ENCODE measurements at places on chromosomes 16 and 17.

DNA sequence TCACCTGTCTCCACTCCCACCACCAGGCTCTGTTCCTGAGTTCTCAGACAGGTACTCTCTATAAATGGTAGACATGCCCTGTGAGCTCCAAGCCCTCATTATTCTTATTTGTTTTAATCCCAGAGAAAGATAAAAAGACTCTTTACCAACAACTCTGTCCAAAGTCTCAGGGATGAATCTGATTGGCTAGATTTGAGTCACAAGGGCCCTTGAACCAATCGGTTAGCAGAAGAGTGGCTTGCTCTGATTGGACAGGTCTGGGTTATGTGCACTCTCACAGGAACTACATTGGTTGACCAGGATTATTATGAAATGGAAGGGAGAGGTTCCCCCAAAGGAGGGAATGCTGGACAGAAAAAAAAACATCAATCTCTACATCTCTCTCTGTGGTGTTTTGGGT lies 7.5 kb downstream of the COTL1 start:
- DNase-seq = no peak

DNA sequence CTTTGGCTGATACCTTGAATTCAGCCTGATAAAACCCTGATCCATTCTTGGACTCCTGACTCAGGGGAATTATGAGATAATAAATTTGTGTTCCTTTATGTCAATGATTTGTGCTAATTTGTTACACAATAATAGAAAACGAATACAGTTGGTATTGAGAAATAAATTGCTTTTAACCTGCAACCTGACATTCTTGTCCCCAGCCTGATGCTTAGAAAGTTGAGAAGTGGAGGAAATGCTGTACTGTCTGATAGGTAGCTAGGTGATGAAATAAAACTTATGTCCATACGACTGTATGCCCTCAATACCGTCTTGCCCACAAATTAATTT lies 10.5 kb downstream of the IQCK start:
- no peak for DNase-seq

DNA sequence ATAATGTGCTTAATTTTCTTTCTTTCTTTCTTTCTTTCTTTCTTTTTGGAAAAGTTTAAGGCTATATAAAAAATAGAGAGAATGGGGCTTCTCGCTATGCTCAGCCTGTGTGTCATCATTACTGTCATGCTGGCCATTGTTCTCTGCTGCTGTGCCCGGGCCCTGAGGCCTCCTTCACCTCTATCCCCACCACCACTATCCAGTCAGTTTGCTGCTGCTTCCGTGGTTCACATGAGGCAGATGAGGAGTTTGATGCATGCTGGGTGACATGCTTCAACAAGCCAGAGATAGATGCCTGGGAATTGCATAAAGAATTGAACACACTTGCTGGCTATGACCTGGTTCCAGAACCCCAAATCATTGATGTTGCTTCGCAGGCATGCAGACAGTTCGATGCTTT lies 36.3 kb downstream of the PITPNC1 start:
- no peak for DNase-seq

GRCh38 chr16:2213817-2214718 lies 572 bp downstream of the PGP start:
- DNase-seq = no peak

DNA sequence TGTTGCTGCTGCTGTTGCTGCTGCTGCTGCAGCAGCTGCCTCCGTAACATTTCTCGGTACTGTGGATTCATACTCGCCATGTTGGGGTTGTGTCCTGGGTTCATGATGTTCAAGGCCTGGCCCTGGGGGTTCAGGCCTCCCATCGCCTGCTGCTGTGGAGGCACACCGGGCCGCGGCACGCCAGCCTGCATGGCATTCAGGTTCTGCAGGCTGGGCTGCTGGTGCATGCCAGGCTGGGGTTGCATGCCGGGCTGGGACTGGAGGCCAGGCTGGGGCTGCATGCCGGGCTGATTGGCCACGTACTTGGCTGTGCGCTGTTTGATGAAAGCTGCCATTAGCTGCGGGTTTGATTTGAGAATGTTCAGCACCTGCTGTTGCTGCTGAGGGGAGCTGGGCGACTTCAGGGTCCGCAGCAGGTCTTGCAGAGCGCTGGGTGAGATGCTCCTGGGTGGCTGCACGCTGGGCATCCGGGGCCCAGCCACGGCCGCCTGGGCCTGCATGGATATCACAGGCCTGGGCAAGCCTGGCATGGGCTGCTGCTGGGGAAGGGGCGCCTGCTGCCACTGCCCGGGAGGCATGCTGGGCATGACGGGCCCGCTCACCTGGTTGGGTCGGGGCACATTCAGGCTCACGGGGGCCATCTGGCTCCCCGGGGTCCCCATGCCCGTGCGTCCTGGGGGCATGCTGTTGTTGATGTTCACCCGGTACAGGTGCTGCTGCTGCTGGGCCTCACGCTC lies 11.3 kb upstream of the TRAP1 start:
- no peak for DNase-seq

DNA sequence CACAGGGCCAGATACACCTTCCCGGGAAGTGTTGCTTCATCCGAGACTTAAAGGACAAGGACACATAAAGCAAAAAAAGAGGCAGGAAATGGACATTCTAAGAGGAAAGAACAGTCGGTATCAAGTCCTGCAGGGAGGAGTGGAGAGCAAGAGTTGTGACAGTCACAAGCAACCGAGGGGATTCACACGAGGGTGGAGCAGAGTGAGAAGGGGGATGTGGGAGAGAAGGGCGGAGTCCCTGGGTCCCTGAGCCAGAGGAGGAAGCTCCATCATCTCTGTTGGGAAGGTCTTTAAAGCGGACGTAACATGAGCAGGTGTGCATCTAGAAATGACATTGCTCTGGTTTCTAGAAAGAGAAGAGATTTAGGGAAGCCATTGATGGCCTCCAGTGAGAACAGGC lies 47.1 kb downstream of the AIPL1 start:
- DNase-seq = no peak

DNA sequence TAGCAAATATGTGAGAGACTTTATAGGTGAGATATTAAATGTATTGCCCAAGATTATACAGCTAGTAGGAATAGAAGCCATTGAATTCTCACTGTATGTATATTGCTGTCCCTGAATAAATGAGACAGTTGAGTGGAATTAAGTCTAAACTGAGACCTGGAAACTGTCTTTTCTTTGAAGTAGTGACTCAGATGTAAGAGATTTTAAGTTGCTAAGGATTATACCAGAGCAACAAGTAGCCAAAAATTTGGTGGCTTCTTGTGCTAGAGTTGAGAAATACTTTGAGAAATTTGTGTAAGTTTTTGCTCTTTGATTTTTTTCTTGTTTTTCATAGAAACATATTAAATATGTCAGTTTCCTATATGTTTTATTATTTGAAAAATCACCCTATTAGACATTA lies 58.7 kb downstream of the TANC2 start:
- no peak for DNase-seq

GRCh38 chr16:11805556-11805955 lies 8.5 kb upstream of the ZC3H7A start:
- DNase-seq = no peak

- no peak for DNase-seq
Measured at GRCh38 chr16:68713361-68713760, 23.7 kb upstream of the CDH1 start.

GRCh38 chr17:67090341-67090740 lies 46.0 kb downstream of the CACNG1 start:
- DNase-seq = no peak

DNA sequence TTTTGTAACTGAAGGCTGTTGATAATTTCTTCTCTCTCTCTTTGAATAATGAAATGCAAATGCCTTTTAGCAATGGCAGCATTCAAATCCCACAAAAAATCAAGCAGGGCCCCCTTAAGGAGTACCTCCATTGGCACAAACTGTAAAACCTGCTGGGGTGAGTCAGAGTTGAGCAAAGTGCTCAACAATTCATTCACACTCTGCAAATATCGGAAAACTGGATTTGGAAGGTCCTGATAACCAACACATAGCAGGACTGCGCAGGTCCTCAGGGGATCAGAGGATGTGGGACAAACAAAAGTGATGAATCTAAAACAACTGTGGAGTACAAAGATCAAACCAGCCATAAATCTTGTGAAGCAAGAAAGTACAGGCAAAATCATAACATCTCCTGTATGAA lies 5.6 kb downstream of the CMTR2 start:
- DNase-seq = no peak

DNA sequence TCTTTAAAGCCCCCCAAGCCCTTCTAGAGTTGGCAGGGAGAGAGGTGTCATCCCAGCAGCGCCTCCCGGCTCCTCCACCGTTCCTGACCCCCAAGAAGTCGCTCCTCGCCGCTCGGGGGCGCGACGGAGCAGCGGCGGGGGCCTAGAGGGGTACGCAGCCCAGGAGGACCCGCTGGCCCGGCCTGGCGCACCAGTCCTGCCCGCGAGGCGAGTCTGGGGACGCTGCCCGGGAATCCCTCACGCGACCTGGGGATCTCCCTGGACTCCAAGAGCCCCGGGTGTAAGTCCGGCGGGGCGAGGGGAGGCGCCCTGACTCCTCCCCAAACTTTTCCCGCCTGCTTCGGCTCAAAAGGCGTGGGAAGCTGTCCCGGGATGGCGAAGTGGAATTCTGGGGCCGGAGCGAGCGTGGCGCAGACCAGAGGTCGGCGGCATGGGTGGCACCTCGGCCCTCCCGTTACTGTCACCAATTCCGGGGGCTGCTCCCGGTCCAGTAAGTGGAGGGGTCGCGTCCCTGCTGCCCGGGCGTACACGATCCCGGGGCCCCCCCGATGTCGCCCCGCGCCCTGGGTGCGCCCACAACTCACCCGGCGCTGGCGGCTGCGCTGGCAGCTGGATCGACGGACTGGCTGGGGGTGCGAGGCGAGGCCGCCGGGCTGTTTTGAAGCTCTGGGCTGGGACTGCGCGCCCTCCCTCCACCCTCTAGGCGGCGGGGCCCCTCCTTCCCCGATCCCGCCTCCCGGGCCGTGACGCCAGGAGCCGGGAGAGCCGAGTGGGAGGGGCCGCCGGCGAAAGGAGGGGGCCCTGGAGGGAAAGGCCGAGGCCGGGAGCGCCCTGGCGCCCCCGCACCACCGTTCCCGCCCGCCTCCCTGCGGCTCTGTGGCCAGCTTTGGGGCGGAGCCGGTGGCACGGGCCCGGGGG lies at the start of gene EMP2:
TSS of gene EMP2 (minus strand) at position 634 of the 918 bp plus-strand sequence. CDS start 32,981 bp downstream, outside the sequence.
- DNase-seq = no peak

DNA sequence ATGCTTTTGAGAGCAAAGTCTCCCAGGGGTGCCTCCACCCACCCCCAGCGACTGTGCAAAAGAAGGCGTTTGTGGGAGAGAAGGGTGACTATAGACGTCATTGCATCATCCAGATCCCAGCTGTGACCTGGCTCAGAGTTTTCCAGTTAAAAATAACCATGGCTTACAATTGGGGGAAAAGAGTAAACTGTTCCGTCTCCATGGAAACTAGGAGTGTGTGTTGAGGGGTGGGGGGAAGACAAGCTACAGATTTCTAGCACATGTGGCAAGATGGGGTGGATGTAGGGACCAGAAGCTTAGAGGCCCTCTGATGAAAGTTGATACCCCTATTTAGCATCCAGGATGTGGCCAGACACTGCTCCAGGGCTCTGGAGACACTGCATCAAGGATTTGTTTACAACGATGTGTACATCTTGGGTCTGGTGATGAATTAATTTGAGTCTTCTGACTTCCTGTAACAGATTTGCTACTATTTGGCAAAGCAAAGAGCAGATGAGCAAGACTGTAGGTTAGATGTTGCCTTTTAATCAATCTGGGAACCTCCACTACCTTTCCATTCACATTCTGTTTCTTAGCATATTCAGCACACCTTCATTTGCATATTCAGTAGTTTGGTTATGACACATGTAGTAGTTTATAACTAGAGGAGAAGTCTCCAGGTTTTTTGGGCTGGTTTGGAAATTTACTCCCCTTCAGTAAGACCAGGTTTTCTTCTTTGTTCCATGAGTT lies 6.2 kb upstream of the DUSP14 start:
- no peak for DNase-seq

DNA sequence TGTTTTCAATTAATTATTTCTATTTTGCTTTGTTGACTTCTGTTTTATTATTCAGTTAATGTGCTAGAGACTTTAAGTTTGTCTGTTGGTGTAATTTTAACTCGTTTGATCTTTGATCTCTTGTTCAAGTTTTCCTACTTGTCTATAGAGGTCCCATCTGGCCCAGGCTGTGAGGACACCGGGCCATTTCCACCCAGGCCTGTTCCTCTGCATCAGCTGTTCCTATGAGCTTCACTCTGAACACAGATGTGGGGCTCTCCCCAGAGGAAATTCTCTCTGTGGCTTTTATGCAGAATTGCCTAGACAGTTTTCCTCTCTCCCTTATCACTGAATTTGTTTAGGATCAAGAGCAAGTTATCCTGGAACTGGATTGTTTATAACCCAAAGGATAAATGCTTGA lies 44.7 kb downstream of the MYO18A start:
- DNase-seq = no peak

GRCh38 chr17:17090642-17091103 lies 48.4 kb downstream of the MPRIP start:
- DNase-seq = no peak

DNA sequence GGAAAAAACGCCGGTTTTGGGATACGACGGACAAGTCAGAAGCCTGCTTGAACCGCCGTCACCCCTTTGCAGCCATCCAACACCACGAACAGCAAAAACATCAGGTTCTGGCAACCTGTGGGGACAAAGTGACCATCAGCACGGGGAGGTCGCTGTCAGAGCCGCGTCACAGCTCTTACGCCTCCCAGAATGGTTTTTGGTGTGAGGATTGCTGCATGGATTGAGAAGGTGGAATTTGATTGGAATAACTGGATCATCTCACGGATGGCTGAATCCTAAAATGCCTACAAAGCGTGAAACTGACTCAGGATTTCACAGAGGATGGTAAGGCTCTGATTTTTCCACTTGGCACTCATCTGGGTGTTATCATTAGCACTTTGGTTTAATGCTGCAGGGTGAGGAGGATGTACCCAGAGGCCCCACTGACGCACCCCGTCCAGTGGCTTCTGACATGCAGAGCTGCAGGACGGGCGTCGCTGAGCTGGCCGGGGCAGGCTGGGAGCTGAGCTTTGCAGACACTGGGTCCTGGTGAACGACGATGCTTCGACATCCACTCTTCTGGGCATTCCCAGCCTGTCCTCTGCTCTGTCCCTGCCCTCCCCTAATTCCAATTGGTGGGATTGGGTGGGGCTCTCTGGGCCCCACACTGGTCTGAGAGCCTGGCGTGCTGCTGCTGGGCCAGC lies 73.4 kb upstream of the CREBBP start:
- DNase-seq = no peak

DNA sequence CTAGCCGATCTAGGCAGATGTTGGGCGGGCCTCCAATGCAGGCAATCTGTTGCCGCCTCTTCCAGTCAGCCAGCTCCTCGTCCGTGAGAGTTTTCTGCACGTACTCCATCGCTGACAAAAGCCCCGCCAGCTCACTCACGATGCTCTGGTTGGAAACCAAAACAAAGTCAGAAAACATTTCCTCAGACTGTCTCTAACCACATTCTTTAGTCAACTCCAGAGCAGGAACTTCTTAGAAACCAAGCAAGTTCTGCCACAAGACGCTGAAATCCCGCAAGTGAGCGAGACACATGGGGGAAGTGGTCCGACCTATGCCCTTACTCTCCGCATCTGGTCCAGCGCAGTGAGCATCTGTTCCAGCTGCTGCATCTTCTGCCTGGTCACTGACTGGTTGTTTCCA lies 49.1 kb downstream of the STAT5A start:
- DNase-seq = peak; percentile 64

- no peak for DNase-seq
Measured at GRCh38 chr17:8375738-8376259, 705 bp downstream of the KRABD2 start.
